ENCODE measurements at places on chromosomes 4 and X. TPM values are rescaled to one million over a fixed set of nuclear protein-coding genes. Genes with fewer than 3 reads are reported as not detected.

EFHC2 gene
- total RNA-seq, result not detected

ZNF732 gene
- total RNA-seq, result 0.25 TPM

NKX3-2 gene
- not detected for total RNA-seq

FAM47A gene
- not detected for total RNA-seq

REPS2 gene
- 1.1 TPM for total RNA-seq

CTSO gene
- 18.9 TPM for total RNA-seq

TCP11X2 gene
- not detected for total RNA-seq

GPR119 gene
- total RNA-seq, result not detected

- DNase-seq, result peak; percentile 63
Measured at GRCh38 chrX:19865567-19866363, 21.6 kb downstream of the SH3KBP1 start.

DNA sequence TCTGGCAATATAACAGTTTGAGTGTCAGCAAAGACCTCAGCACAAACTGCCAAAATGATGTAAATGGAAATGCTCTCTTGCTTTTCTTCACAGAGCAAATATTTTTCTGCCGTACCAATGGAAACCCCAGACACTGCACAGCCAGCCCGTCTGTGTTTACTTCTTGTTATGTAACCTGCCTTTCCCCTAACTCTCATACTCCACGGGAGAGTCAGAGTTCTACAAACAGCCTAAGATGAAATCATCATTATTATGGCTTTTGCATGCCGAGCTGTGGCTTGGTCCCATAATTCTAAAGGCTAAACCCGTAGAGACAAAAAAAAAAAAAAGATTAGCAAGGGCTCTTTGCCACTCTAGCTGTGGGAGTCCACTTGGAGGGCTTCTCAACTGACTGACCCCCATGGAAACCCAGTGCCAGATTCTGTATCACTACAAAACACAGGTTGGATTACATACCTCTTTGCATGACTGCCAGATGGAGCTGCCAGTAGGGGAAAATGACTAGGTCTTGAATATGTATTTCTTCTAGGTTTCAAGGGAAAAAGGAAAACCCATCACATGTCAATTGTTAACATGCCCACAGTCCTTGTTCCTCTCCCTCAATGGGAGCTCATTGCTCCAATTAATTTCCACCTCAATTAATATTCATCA is 197.2 kb upstream of the CNKSR2 start:
- DNase-seq, result no peak

GRCh38 chr4:78057600-78058550 is 752 bp downstream of the FRAS1 start:
- DNase-seq, result no peak

- no peak for DNase-seq
Measured at GRCh38 chr4:93384241-93384640, 444.3 kb upstream of the ATOH1 start.

DNA sequence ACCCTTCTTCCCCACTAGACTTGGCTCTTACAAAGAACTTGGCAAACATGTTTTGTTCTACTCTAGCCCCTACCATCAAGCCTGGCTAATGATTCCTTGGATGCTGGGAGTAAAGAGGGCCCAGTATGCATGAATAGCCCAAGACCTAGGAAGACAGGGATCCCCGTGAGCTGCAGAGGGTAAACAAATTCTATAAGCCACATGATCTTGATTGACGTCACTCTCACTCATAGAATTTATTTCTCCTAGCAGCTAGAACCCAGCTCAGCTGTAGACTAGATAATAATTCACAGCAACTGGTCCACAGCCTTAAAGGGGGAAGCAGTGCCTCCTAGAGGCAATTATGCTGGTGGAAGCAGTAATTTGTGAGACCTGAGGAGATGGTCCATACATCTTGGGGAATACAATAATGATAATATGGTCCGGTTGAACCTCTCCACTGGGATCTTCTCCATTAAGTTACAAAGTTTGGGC is 16.1 kb upstream of the USO1 start:
- peak; percentile 77 for DNase-seq

DNA sequence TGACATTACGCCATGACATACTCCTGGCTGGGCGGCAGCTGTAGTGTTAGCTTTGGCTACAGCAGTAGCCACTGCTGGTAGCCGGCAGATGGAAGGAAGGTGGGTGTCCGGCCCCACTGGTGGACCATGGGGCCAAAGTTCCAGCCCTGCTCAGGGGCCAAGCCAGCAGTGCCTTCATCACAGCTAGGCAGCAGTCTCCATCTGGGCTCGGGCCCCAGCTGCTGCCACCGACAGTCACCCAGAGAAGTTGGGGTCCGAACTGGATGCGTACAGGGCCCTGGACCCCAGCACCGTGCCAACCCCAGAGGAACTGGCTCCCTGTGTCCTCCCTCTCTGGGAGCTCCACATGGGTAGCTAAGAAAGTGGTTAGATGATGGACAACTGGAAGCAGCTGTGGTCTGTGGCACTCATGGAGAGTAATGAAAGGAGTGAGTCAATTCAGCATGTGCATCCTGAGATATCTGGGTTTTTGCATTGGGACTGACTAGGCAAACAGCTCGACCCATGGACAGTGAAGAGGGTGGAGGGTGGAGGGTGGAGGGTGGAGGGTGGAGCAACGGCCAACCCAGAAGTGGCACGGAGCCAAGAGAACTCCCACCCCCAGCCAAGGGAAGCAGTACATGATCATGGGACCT is 366.6 kb upstream of the GRIA3 start:
- no peak for DNase-seq

DNA sequence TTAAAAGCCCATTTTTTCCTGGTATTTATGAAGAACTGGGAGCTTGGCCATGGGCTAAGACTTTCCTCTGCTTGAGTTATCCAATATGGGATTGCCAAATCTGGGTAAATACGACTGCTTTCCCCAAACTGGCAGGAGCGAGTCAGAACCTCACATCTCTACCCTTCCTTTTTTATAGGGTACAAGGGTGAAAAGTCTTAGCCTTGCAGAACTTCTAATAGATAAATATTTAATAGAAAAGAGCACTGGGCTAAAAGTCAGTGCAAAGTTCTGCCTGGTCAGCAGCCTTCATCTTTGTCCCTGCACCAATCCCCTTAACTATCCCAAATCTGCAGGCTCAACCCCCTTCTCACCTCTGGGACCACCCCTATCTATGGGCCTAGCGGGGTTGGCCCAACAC is 61.6 kb upstream of the ACSL1 start:
- DNase-seq, result no peak

- no peak for DNase-seq
Measured at GRCh38 chrX:155246748-155247147, 17.5 kb downstream of the RAB39B start.

GRCh38 chrX:19579485-19579884 is 64.2 kb upstream of the MAP3K15 start:
- DNase-seq, result no peak

- peak; percentile 89 for DNase-seq
Measured at GRCh38 chr4:1215141-1216075, 33.5 kb downstream of the CTBP1 start.

- no peak for DNase-seq
Measured at GRCh38 chrX:134558133-134558532, 98.2 kb downstream of the HPRT1 start.

- no peak for DNase-seq
Measured at GRCh38 chr4:113844369-113844768, 82.8 kb upstream of the CAMK2D start.

DNA sequence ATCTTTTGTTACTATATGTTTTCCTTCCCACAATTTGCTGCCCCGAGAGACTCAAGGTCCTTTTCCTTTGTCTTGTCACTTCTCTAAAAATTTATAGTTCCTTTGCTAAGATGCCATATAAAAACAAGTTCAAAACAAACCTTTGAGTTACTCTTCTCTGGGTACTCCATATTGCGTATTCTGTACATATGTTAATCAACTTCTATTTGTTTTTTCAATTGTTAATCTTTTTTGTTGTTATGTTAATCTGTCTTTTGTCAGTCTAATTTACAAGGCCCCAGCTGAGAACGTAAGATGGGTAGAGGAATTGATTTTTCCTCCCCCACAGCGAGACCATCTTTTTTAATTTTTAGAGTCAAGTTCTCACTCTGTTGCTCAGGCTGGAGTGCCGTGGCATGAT is 7.2 kb upstream of the PPEF2 start:
- no peak for DNase-seq

DNA sequence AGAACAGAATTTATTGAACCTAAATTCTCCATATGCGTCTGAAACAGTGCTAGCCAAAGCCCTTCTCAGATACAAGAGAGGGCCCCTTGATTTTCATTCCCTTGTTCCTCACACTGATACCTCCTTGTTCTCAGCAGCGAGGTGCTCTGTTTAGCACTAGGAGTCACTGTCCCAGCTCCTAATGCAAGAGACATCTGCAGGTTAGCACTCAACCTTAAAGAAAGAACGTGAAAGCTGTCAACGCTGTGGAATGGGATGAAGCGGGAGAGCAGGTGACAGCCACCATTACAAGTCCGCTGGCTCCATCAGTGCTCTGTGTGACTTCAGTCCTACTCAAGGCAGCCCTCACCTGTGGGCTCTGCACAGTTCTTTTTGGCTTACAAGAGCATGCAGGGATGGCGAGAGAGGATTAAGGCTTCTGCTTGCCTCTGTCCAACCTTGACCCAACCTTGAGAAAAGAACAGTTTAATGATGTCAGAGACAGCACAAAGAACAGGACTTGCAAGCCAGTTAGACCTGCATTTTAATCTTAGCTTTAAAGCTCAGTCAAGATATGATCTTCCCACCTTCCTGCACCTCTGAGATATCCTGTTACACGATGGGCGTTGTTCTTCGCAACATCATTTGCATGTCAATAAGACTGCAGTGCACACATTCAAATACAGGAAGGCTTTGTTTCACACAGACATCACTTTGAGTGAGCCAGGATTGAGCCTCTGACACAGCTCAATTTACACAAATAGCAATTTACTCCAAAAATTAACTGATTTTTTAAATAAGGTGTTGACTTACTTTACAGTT is 95.1 kb downstream of the ARSF start:
- DNase-seq, result no peak

DNA sequence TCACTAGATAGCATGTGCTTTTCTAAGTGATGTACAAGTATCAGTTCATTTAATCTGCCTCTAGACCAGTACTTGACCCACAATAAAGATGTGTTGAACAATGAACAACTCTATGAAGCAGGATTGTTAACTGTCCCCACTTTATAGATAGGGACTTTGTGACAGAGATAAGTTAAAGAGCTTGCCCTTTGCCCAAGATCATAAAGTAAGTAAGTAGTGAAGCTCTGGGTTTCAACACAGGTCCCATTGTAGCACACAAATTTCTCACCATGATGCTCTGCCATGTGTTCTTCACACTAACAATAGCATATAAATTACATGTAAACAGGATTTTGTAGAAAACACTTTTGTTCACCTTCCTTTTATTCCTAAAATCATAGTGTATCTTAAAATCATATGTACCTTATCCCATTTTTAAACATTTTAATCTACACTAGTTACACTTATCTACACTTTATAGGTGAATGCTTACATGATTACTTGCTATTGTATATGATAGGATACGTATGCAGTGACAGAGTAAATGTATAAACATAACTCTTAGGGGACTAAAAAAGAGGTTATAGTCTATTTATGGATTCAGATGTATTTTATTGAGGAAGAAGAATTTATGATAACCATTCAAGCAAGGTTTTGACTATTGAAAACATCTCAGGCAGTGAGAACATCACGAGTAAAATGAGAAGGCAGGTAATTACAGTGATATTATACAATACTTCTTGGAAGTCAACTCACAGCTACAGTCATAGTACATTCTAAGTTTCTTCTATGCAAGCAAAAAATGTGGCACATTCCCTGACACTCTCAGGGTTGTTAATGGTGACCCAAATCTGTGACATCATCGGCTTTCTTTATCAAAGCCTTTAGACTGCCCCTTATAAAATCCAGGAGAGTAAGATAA is 2275.1 kb downstream of the PCDH7 start:
- DNase-seq, result no peak

GRCh38 chr4:145347684-145348083 is 134.0 kb upstream of the SMAD1 start:
- no peak for DNase-seq

DNA sequence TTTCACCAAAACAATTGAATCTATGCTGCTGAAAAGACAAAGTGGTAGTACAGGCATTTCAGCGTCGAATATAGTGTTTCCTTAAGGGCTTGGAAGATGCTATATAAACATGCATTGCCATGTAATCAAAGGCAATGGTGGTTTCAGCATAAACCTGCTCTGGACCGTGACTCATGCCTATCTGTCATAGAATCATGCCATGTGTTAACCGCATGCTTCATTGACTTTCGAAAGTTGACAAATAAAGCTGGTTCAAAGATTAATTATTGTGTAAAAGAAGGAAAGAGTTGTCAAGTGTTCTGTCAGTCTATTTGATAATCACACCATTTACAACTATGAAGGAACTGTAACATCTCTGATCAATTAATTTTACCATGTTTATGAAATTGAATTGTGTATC is 83.2 kb downstream of the FUNDC1 start:
- no peak for DNase-seq

GRCh38 chr4:152079543-152080293 is 318.9 kb upstream of the GATB start:
- DNase-seq, result no peak

GRCh38 chr4:65798498-65799127 is 128.3 kb upstream of the EPHA5 start:
- no peak for DNase-seq

DNA sequence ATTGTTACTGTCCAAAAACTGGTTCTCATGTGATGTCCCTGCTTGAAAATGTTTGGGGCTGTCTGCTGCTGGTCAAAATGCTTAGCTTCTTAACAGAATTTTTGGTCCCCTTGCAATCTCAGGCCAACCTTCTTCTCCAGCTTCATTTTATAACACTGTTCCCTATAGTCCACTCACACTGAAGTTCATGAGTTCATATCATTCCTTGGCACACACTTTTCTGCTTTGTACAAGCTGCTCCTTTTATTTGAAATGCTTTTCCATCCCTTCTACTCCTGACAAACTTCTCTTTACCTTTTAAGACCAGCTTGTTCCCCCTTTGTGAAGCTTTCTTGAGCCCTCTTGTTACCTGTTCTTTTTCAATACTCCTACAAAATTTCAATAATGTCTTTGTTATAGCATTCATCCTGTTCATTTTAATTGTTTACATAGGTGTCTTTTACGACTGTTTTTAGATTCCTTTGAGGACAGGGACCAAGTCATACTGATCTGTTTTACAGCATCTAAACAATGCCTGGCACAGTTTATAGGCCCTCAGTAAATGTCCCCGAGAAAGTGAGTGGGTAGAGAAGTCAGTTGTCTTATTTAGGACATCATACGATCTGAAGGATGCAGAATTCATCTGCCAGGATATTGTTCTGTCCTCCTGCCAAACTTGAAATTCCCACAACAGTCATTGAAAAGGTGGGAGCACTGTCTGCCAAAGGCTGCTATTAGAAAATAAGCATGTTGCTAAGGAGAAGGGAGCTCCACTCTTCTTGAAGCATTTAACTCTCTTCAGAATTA is 134.4 kb upstream of the BMPR1B start:
- no peak for DNase-seq

- DNase-seq, result no peak
Measured at GRCh38 chr4:95170176-95170575, 378.6 kb downstream of the UNC5C start.

Measured in Karpas-422 (cell line).